ENCODE measurements at places on chromosomes 3 and 15. TPM values are rescaled to one million over a fixed set of nuclear protein-coding genes. Genes with fewer than 3 reads are reported as not detected.

GRCh38 chr15:95684693-95685115 lies 645.8 kb upstream of the NR2F2 start:
- no peak for DNase-seq
- H3K27ac ChIP-seq: no peak overlapping the region
- H3K36me3 ChIP-seq: no peaks in the 10 kb centered on the region
- H3K27me3 ChIP-seq: no peaks in the 10 kb centered on the region
- H3K4me3 ChIP-seq: no peak overlapping the region

DNA sequence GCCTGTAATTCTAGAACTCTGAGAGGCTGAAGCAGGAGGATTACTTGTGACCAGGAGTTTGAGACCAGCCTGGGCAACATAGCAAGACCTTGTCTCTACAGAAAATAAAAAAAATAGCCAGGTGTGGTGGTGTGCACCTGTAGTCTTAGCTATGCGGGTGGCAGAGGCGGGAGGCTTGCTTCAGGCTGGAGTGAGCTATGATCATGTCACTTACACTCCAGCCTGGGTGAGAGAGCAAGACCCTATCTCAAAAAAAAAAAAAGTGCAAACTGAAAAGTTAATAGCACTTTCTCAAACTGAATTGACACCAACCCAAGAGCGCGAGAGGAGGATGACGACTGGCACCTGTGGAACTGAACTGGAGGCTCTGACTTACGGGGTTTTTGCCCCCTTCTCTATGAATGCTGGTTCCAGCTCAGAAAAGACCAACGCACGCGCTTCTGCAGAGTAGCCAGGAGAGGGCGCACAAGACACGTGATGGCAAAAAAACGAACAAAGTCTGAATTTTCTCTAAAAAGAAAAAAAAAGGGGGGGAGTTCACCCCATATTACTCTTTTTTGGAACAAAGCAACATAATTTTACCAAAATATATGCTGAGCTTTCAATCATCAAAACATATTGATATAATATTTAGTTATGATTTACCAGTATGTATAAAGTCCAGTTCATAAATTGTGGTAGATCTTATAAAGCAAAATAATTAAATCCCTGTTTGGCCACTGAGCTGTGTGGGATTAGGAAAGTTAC lies 23.7 kb downstream of the CFAP92 start:
- DNase-seq: peak; percentile 71
- peaks cover 17% of the 10 kb centered on the region for H3K4me1 ChIP-seq
- H3K27me3 ChIP-seq: no peaks in the 10 kb centered on the region

- no peaks in the 10 kb centered on the region for H3K4me1 ChIP-seq
- no peak for DNase-seq
- H3K36me3 ChIP-seq: no peaks in the 10 kb centered on the region
- H3K27me3 ChIP-seq: no peaks in the 10 kb centered on the region
- H3K27ac ChIP-seq: no peak overlapping the region
Observed at GRCh38 chr3:25396686-25397085, 31.4 kb upstream of the RARB start.

- no peak overlapping the region for H3K4me3 ChIP-seq
- H3K27ac ChIP-seq: no peak overlapping the region
- H3K27me3 ChIP-seq: no peaks in the 10 kb centered on the region
Observed at GRCh38 chr15:94164202-94164807, 67.1 kb upstream of the MCTP2 start.

DNA sequence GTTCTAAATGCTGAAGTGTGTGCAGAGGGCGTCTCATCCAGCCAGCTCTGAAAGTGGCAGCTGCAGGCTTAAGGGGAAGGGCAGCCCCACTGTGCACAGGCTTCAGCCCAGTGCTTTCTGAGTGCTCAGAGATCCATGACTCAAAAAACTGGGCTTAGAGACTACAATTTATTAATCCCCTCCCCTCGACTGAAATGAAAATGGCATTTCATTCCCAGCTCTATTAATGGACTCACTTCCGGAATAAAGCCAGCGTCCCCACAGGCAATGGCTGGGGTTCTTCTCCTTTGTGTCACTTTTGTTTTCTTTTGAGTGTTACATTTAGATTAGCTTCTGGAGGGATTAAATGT lies 55.5 kb upstream of the PLXNA1 start:
- no peaks in the 10 kb centered on the region for H3K27me3 ChIP-seq
- no peak overlapping the region for H3K4me3 ChIP-seq
- no peaks in the 10 kb centered on the region for H3K36me3 ChIP-seq
- DNase-seq: no peak

- H3K36me3 ChIP-seq: no peaks in the 10 kb centered on the region
- H3K4me1 ChIP-seq: no peaks in the 10 kb centered on the region
- no peak overlapping the region for H3K4me3 ChIP-seq
- no peak for DNase-seq
Observed at GRCh38 chr15:92043283-92043682, 189.8 kb downstream of the SLCO3A1 start.

- DNase-seq: no peak
- H3K27ac ChIP-seq: no peak overlapping the region
- H3K4me1 ChIP-seq: no peaks in the 10 kb centered on the region
- H3K4me3 ChIP-seq: no peak overlapping the region
- H3K27me3 ChIP-seq: no peaks in the 10 kb centered on the region
Observed at GRCh38 chr3:120341658-120342346, 7.4 kb downstream of the LRRC58 start.

DNA sequence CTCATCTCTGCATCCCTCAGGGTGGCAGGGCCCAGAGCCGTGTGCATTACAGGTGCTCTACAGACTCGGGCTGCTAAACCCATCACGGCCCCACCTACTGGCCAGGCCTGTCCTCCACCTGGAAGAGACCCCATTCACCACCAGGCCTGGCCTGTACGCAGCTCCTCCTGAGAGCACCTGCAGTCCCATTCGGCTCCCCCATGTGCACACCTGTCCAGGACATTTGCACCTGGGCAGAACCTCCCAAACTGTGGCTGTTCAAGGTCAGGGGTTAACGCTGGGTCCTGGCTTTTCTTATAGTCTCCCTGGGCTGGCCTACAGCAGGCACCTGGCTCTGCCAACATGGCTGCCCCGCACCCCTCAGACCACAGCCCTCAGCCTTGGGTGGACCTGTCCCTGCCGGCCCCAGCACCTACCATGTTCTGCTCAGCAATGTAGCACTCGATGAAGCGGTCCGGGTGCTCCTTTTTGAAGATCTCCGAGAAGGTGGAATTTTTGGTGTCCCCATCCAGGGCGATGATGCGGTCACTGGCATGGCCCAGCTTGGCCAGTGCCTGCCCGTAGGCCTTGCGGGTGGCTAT lies 25.7 kb downstream of the TKT start:
- peak; percentile 31 for DNase-seq
- no peak overlapping the region for H3K4me3 ChIP-seq
- H3K4me1 ChIP-seq: no peaks in the 10 kb centered on the region

GRCh38 chr15:91104111-91104510 lies 4.1 kb downstream of the SV2B start:
- H3K27me3 ChIP-seq: peaks cover 47% of the 10 kb centered on the region
- peaks cover 4% of the 10 kb centered on the region for H3K4me1 ChIP-seq
- no peak overlapping the region for H3K27ac ChIP-seq
- H3K36me3 ChIP-seq: no peaks in the 10 kb centered on the region

DNA sequence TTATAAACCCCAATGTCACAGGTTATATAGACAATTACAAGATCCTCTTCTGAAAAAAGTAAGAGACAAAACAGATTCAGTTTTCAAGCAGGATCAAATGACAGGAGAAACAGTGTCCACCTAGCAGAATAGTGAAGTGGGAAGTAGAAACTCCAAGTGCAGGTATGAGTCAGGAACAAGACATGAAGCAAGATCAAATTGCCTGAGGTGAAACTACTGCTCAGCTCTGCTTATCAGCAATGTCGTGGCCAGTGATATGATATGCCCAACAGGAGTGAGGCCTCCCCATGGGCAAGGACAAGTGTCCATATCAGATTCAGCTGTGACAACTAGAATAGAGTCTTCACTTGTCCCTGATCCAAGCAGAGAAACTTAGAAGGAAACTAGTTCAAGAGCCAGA lies 100.0 kb downstream of the ZMAT3 start:
- no peak for DNase-seq
- H3K27me3 ChIP-seq: no peaks in the 10 kb centered on the region
- no peak overlapping the region for H3K27ac ChIP-seq
- H3K36me3 ChIP-seq: no peaks in the 10 kb centered on the region
- H3K4me3 ChIP-seq: no peak overlapping the region
- peaks cover 4% of the 10 kb centered on the region for H3K4me1 ChIP-seq

DNA sequence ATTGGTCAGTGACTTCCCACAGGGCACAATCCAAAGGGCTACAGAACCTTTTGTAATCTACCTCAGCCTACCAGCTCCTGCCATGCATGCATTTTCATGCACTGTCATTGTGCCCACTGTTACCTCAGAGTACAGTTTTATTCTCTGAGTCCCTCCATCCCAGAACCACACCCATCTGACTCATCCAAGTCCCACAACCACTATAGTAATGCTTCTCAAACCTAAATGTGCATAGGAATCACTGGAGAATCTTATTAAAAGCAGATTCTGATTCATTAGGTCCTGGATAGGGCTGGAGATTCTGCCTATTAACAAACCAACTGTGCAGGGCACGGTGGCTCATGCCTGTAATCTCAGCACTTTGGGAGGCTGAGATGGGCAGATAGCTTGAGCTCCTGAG lies 3.7 kb upstream of the B3GALNT1 start:
- H3K27ac ChIP-seq: no peak overlapping the region
- no peaks in the 10 kb centered on the region for H3K4me1 ChIP-seq
- H3K4me3 ChIP-seq: no peak overlapping the region
- peaks cover 13% of the 10 kb centered on the region for H3K27me3 ChIP-seq
- no peaks in the 10 kb centered on the region for H3K36me3 ChIP-seq
- DNase-seq: no peak

GRCh38 chr3:179108086-179108485 lies 36.5 kb upstream of the ZMAT3 start:
- H3K4me1 ChIP-seq: no peaks in the 10 kb centered on the region
- DNase-seq: no peak
- H3K4me3 ChIP-seq: no peak overlapping the region
- H3K27me3 ChIP-seq: no peaks in the 10 kb centered on the region

DNA sequence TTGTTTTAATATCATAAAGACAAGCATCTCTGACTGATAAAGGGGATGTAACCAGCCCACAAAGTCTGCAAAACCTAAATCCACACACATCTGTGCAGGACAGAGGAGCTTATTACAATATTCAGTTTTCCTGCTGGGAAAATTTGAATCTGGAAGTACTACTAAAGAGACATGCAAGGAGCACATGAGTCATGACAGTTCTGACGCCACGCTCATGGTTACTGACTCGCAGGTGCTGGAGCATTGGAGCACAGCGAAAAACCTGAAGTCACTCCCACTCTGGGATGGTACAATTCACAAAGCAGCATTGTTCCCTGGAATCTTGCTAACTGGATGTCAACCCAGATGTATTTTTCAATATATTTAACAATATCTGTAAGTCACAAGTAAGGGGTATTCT lies 7.6 kb upstream of the ISL2 start:
- H3K4me1 ChIP-seq: no peaks in the 10 kb centered on the region
- DNase-seq: no peak
- no peak overlapping the region for H3K27ac ChIP-seq
- no peak overlapping the region for H3K4me3 ChIP-seq

DNA sequence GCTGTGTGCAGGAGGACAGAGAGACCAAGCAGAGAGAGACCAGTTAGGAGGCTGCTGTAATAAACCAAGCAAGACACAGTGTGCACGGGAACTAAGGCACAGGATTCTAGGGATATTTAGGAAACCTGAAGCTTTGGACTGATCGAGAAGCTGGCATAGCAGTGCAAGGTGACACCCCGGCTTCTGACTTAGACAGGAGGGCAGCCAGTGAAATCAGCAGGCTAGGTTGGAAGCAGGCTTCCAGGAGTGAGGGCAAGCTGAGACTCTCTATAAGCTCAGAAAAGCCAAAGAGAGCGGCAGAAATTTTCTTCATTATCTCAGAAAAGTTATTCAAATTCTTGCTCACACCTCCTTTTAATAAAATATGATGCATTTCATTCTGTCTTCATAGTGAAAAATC lies 104.6 kb downstream of the LIPC start:
- no peak overlapping the region for H3K27ac ChIP-seq
- DNase-seq: no peak
- H3K27me3 ChIP-seq: no peaks in the 10 kb centered on the region
- no peak overlapping the region for H3K4me3 ChIP-seq
- H3K36me3 ChIP-seq: no peaks in the 10 kb centered on the region
- H3K4me1 ChIP-seq: peaks cover 8% of the 10 kb centered on the region

GRCh38 chr15:68815598-68815997 lies 5.1 kb downstream of the ANP32A start:
- no peak overlapping the region for H3K4me3 ChIP-seq
- no peak for DNase-seq
- no peaks in the 10 kb centered on the region for H3K36me3 ChIP-seq

- no peak overlapping the region for H3K4me3 ChIP-seq
- no peaks in the 10 kb centered on the region for H3K36me3 ChIP-seq
- H3K27ac ChIP-seq: no peak overlapping the region
Observed at GRCh38 chr15:26214290-26214689, 351.2 kb upstream of the ATP10A start.

GRCh38 chr3:153404157-153404556 lies 242.1 kb downstream of the RAP2B start:
- H3K4me1 ChIP-seq: no peaks in the 10 kb centered on the region
- no peaks in the 10 kb centered on the region for H3K27me3 ChIP-seq
- H3K4me3 ChIP-seq: no peak overlapping the region
- no peak overlapping the region for H3K27ac ChIP-seq
- DNase-seq: no peak
- no peaks in the 10 kb centered on the region for H3K36me3 ChIP-seq

DNA sequence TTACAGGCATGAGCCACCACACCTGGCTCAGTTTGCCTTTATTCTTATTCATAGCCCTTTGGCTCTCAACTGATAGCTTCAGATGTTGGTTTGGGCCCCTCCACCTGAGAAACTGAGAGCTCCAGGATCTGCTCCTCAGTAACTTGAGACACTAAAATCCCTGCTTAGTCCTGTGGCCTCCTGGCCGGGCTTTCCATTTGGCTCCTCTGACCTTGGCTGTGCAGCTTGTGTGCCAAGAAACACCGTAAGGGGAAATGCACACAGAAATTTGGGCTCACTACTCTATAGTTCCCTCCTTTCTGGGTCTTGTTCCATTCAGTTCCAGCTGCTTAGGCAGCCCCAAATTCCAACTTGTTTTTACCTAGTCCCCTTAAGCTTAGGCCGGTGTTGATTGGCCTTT lies 24.9 kb downstream of the NIPA2 start:
- H3K36me3 ChIP-seq: peaks cover 86% of the 10 kb centered on the region
- DNase-seq: no peak
- no peak overlapping the region for H3K4me3 ChIP-seq
- H3K27ac ChIP-seq: no peak overlapping the region
- H3K27me3 ChIP-seq: no peaks in the 10 kb centered on the region
- H3K4me1 ChIP-seq: peaks cover 4% of the 10 kb centered on the region

SNAPC5 gene
- total RNA-seq: 32.7 TPM

TMEM42 gene
- 10.7 TPM for total RNA-seq

SPRED1 gene
- total RNA-seq: 4.2 TPM

KIF15 gene
- 0.45 TPM for total RNA-seq

ARGFX gene
- total RNA-seq: not detected

SLC6A6 gene
- 36.2 TPM for total RNA-seq

SCN11A gene
- total RNA-seq: not detected

HIGD2B gene
- total RNA-seq: not detected

ADAMTS9 gene
- total RNA-seq: 11.7 TPM

LTK gene
- 0.13 TPM for total RNA-seq

PPIP5K1 gene
- 21.7 TPM for total RNA-seq
